Suppressor macrophage (primary cell): ENCODE measurements at places on chromosomes 11 and 22.
A peak's percentile ranks its signal among the peaks of the same experiment; 100 is the strongest.

DNA sequence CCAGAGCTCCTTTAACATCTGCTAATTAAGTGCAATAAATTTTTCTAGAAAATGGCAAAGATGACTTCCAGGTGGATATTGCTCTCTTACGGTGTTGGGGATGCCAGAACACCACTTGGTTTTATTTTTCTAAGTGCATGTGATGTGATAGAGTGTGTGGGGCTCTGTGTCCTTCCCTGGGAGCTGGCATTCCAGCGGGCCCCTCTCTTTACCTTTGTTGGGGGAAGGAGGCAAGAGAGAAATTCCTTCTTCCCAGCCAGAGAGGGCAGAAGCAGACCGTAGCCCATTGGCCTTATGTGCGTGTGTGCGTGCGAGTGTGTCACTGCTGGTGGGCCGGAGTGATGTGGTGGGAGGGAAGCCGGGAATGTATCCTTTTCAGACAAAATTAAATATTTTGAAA lies 17.2 kb downstream of the TEF start:
- DNase-seq, result no peak

DNA sequence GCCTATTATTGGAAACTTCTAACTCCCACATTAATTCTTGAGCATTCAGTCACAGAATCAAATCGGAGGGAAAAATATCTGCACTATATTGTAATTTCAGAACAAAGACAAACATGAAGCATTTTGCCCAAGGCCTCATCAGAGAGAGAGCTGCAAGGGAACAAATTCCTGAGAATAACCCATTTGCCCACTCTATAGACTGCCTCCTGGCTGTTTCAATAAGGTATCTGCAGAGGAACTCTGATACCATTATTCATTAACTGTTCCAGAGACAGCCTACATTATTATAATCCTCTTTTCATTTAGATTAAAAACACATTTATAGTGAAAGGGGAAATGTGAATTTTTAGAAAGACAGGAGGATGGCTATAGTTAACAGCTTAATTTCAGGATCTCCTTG lies 663.9 kb downstream of the DLG2 start:
- no peak for DNase-seq

DNA sequence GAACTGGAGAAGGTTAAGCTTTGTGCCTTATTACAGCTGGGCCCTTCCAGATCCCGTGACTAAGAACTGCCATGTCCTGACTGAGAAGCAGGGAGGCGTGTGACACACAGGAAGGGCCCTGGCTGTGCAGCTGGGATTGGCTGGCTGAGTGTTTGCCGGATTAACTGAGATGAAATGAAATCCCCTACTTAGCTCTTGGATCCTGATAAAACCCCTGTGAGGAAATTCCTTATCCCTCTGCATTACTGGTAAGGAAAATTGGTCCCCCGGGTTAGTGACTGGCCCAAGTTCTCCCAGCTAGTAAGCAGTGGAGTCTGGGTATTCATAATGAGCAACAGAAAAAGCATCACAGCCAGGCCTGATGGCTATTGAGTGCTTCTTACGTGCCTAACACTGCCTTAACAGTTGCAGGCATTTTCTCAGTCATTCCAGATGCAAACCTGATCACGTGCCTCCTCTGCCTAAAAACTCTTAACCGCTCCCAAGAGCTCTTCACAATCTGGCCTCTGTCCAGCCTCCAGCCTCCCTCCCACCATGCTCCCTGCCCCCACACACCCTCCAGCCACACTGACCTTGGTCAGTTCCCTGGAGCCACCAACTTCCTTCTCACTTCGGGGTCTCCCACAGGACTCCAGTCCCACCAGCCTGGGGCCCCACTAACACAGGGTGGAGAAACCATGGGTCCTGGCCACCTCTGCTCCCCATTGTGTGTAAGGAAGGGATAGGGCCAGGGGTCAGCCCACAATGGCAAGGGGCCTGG lies 37.8 kb downstream of the ARRB1 start:
- DNase-seq, result peak; percentile 43

DNA sequence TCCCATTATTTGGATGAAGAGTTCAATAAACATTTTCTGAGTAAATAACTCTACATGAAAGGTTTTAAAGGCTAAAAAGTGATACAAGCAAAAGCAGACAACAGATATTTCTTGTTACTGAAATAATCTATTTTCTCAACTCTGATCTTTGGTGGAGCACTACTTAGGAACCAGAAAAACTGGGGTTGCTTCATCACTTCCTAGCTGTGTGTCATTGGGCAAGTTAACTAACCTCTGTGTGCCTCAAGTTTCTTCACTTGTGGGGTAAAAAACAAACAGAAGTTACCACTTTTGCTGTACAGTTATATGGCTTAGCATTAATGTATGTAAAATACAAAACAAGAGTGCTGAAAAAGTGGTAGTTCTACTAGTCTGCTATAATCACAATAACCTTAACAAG lies 5.6 kb downstream of the MAPK1 start:
- peak; percentile 67 for DNase-seq

- DNase-seq, result peak; percentile 18
These were observed at the start of gene CNIH2 for GRCh38 chr11:66277471-66278362. CNIH2 (plus strand) TSS chr11:66278175; CDS start chr11:66278457, 282 bp downstream.

- no peak for DNase-seq
These were observed 109.4 kb upstream of the KIRREL3 start for GRCh38 chr11:127109796-127110480.

DNA sequence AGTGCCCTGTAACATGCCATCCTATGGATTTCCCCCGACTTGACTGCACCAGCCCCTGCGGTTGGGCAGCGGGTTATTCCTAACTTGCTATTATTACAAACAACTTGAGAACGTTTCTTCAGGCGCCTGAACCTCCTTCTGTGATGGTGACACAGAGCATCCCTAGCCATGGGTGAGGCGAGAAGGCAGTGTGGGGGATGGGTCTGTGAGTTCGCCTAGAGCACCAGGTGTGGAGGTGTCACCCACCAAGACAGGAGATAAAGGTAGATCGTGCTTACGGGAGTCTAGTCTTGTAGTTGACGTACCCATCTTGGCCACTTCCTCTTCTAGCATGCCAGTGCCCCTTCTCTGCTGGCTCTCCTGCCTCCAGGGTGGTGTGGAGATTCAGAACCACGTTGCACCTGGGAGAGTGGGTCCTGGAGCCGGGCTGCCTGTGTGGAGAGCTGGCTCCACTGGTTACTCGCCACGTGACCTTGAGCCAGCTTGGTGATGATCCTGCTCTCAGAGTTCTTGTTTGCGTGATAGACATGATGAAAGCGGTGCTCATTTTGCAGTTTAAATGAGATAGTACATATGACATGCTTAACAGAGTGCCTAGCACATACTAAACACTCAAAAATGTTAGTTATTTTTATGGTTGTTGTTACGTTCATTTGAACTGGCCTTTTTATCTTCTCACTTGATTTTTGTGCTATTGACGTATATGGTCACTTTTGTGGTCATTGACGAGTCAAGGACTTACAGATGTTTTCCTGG lies 37.8 kb downstream of the TBC1D22A start:
- DNase-seq, result no peak

DNA sequence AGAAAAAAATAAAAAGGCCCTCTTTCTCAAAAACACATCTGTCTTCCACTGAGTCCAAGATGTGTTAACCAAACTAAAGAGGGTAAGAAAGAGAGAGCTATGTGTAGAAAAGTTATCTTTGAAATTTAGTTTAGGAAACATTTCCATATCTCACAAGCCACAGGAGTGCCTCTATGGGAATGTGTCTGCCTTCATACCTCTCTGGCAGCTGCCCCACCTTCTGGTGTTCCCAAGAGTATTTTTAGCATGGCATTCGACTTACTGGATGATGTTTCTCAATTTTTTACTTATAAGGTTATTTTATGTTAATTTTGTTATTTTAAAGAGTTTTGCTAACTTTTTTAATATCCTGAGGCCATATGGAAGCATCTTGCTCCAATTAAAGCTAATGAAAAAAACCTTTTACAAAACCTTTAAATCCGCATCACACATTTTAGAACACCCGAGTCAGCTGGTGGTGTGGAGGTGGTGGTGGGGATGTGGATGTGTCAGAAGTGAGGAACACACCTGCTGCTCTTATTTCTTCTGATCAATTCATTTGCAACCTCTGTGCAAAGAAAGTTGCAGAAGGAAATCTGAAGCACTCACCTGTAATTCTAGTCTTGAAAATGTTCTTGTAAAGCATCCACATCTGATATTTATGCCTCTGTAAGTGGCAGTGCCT lies 112.2 kb downstream of the NCAM1 start:
- DNase-seq, result no peak

GRCh38 chr11:71139516-71140205 lies 112.7 kb downstream of the SHANK2 start:
- DNase-seq, result no peak

DNA sequence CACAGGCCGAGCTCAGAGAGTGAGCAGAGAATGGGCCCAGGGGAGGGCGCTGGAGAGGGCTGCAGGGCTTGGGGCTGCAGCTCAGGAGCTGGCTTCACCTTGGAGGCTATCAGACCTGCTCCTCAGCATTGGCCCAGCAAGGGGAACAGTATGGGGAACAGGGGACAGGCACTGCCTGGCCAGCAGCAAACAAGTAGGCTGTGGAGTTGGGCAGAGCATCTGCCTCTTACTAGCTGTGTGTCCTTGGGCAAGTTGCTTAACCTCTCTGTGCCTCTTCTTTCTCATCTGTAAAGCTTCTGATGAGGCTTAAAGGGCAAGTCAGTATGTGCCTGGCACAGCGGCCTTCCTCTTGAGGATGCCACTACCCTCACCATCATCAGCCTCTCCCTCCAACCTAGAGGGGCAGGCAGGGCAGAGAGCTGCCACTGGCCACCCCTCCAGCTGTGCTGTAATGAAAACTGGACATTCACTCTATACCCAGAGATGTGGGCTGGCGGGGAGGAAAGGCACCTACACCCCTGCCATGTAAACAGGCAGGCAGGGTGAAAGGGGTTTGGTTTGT lies 7.5 kb upstream of the CDKN1C start:
- DNase-seq, result peak; percentile 79

GRCh38 chr22:44685384-44686056 lies 16.5 kb upstream of the PRR5 start:
- peak; percentile 72 for DNase-seq

GRCh38 chr11:65793625-65794400 lies 7.0 kb downstream of the OVOL1 start:
- DNase-seq, result no peak
